EL (cell line): ENCODE measurements at places on chromosomes 4 and X.

DNA sequence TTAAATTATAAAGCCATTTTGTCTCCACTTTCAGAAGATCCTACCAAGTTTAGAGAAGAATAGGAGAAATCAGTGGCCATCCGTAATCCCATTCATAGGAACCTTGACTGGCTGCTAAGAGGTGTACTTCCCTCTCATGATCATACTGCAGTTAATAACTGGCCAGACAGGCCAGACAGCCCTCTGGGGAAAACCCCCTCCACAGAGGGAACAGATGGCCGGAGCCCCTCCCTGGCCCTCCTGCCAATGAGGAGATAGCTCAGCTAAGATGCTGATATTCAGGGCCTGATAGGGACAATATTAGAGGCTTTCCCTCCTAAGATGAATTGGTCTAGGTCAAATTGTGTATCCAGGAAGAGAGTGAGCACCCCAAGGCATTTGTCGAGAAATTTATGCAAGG, 200.0 kb upstream of the MAOA start:
- DNase-seq: no peak

DNA sequence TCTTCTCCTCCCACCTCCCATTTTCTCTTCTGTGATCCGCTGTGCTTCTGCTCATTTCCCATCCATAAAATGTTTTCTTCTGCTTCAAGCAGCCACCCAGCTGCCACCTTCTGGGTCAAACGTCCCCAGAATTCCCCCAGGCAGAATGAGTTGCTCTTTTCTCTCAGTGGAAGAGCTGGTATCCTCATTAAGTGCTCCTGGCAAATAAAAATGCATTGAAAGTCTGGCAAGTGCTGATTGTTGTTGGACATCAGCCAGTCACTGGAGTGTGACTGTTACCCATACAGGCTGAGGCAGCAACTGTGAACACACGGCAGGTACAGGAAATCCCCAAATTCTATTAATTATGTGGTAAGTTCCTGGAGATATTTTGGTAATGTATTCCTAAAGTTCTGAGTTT, 52.6 kb downstream of the LIMCH1 start:
- peak; percentile 36 for DNase-seq

- no peak for DNase-seq
Measured at GRCh38 chrX:155613927-155614559, 1.3 kb upstream of the TMLHE start.

DNA sequence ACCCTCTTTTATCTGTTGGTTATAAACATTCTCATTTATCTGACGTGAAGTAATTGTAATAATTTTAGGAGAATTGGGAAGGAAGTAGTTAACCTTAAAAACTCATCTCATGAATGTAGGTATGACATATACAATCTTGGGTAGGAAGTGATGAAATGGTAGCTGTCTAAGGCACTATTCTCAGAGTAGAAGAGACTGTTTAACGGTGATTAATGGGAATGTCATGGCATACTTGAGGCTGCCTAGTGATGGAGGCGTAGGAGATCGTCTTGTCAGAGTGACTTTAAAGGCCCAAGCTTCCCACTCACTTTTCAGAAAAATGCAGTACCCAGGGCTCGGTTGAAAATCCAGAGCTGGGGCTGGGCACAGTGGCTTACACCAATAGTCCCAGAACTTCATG, 19.4 kb upstream of the AGA start:
- peak; percentile 59 for DNase-seq

DNA sequence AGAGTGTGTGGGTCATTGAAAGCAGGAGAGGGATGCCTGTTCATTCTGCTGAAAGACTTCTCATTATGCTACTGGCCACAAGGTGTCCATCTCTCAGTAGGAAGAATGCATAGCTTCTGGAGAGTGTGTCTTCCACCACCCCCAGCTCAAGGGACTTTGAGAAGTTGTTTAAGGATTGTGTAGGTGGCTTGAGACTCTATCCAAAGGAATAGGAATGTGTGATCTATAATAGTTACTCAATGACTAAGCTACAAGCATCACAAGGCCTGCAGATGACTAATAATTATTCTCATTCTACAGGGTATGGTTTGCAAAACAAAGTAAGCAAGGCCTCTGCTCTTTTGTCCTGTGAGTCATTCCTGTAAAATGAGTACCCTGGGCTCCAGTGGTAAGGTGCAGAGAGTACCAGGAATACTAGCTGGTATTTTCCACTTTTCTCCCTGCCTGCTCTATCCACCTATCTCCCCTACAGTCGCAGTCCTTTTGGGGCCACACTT, 279.8 kb upstream of the BOD1L1 start:
- peak; percentile 97 for DNase-seq

DNA sequence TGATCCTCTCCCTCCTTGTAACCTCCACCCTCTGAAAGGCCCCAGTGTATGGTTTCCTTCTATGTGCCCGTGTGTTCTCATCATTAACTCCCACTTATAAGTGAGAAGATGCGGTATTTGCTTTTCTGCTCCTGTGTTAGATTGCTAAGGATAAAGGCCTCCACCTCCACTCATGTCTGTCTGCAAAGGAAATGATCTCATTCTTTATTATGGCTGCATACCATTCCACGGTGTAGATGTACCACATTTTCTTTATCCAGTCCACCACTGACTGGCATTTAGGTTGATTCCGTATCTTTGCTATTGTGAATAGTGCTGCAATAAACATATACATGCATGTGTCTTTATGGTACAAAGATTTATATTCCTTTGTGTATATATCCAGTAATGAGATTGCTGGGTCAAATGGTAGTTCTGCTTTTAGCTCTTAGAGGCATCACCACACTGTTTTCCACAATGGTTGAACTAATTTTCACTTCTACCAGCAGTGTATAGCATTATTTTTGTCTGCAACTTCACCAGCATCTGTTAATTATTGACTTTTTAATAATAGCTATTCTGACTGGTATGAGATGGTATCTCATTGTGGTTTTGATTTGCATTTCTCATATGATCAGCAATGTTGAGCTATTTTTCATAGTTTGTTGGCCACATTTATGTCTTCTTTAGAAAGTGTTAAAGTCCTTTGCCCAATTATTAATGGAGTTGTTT, 1030.9 kb downstream of the FSTL5 start:
- no peak for DNase-seq

- DNase-seq: no peak
Measured at GRCh38 chrX:44915361-44915868, 42.4 kb downstream of the KDM6A start.

DNA sequence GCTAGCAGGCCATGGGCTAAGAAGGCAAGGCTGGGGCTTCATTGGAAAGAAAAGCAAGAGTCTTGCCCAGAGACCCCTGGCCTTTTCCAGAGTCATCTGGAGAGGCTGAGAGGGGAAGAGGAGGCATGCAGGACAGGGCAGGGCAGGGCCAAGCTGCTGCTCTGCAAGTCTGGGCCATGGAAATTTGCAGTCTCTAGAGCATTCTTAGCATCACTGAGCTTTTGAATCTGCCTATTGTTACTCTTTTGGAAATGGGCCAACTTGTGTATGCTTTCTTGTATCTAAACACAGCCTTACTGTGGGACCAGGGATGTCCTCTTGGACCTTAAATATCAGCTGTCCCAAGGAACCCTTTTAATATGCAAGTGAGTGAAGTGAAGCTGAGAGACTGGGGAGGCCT, 560.5 kb downstream of the MID1IP1 start:
- DNase-seq: no peak

DNA sequence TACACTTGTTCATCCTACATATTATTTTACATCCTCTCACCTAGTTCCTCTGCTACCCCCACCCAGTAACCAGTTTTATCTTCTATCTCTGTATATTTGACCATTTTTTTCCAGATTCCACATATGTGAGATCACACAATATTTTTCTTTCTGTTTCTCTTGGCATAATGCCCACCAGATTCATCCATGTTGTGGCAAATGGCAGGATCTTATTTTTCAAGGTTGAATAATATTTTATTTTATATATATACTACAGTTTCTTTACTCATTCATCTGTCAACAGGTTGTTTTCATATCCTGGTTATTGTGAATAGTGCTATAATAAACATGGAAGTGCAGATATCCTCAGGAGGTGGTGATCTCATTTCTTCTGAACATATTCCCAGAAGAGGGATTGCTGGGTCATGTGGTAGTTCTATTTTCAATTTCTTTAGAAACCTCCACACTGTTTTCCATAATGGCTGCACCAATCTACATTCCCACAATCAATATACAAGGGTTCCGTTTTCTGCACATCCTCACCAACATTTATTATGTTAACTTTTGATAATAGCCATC, 48.2 kb downstream of the THAP9 start:
- peak; percentile 55 for DNase-seq

DNA sequence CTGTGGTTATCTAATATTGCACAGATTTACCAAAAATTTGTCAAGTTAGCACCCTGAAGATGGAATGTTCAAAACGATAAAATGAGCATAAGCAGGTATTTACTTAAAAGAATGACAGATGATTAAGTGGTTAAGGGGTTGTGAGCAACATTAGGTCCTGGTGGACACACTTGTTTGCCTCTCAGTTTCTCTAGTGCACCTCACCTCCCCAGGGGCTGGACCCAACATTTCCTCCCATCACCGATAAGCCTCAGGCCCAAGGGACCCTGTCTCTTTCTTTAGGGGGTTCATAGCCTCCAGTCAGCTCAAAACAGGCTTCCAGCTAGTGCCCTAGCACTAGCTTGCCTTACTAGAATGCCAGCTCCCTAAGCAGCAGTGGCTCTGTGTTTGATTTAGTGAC, 88.0 kb downstream of the ATP11C start:
- no peak for DNase-seq

- DNase-seq: peak; percentile 71
Measured at GRCh38 chr4:114040319-114041116, 61.1 kb upstream of the ARSJ start.

DNA sequence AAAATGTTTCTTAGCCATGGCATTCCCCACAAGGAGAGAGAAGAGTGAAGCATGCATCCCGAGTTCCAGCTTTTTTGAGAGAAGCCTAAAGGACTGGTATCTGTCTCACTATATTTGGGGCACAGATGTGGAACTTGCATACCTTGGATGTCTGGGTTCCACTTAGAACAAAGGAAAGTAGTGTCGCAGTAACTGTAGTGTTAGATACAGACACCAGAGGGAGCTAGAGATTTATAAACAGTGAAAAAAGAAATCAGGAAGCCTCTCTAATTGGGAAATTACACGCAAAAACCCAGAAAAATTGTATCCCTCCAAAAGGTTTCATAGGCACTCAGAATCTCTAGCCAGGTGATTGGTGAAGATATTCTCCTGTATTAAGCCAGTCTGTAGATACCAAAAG, 34.4 kb downstream of the AGTR2 start:
- peak; percentile 1 for DNase-seq

GRCh38 chr4:152106113-152106763, 345.4 kb upstream of the GATB start:
- DNase-seq: peak; percentile 97

- no peak for DNase-seq
Measured at GRCh38 chr4:48596336-48596735, 106.3 kb downstream of the ZAR1 start.

DNA sequence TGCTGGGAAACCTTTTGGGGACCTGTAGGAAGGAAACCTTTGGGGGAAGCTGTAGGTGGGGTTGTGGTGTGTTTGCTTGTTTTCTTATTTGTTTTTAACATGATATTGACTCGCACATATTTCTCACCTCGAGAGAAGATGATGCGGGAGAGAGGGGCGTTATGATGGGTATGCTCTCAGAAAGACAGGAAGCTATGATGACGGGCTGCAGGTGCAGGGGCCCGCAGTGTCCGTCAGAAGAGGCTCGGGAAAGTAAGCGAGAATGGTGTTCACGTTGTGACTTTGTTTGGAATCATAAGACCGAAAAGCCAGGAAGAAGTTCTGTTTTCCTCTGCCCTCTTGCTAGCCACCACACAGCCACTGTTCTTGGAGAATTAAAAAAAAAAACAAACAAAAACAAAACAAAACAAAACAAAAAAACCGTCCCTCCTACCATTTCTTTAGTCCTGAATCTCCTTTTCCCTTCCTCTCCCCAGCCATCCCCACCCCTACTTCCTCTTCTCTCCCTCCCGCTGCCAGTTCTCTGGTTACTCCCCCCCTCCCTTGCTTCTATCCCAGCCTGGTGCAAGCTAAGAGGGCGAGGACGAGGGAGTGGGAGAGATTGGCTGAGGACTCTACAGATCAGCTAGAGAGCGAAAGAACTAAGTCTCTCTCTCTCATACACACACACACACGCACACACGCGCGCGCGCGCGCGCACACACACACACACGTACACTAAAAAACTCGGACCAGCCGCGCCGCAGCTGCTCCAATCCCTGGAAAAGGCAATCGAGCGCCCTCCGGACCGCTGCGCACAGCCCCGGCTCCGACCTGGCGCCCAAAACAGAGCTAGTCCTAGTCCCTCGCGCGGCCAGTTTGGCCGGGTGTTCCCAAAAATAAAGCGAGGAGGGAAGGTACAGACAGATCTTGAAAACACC, at the start of gene BMP3:
Gene BMP3, plus strand, starts transcription at position 648 of the 920 bp plus-strand sequence. CDS start 577 bp downstream, outside the sequence.
- DNase-seq: peak; percentile 7

- DNase-seq: no peak
Measured at GRCh38 chrX:2517055-2517454, 16.3 kb upstream of the DHRSX start.
